ENCODE measurements at places on chromosomes 2 and 18.

DNA sequence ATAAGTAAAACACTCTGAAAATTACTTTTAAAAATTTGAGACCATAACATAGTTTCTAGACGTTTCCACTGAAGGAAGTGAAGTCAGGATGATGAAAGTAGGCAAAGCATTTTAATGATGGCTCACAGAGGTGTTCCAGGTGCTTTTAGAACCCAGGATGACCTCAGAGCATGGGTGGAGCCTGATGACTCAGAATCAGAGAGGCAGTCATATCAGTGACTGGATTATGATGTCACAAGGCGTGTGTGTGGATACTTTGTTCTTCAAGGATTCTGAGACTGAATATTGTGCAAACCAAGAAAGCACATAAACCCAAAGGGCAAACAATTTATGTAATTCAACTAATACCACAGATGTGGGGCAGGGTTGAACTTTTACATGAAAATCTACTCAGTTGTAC lies 208.0 kb upstream of the FBXO11 start:
- no peak for DNase-seq

DNA sequence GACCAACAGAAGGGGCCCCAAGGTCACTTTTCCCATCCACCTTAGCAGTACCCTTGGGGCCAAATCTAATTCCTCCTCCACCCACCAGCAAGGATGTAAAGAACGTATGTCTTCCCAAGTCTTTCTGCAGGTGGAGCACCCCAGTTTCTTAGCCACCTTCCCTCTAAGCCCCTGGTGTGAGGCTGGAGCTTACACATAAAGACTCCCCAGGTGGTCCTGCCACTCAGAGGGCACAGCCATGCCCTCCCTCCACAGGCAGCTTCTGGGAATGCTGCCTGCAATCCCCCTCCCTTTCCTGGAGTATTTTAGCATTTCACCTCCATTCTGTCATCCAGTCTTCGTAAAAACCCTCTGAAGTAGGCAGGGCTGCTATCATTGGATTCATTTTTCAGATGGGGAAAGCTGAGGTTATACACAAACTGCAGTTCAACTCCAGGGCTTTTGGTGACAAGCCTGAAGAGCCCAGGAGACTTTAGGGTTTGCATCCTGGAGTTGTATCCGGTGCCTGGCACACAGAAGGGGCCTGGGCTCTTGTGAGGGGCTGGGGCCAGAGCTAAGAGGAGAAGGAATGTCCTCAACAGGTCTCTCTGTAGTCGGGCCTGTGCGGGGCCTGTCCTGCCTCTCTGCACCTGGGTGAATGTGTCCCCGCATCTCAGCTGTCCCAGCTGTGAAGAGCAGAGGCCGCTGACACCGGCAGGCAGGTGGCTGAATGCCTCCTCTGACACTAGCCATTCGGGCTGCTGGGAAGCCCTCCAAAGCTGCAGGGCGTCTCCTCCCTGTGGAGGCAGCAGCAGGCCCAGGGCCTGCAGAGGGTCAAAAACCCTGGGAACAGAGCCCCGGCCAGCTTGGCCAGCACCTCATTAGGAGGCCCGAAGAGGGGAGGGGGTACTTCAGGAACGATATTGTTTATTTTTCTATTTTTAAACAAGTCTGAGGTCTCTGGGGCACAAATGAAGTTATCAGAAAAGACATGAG lies 27.6 kb downstream of the CIB4 start:
- no peak for DNase-seq

GRCh38 chr18:8741532-8741931 lies 36.2 kb downstream of the MTCL1 start:
- no peak for DNase-seq

- no peak for DNase-seq
These were observed 161.2 kb downstream of the CD226 start for GRCh38 chr18:69786427-69786826.

DNA sequence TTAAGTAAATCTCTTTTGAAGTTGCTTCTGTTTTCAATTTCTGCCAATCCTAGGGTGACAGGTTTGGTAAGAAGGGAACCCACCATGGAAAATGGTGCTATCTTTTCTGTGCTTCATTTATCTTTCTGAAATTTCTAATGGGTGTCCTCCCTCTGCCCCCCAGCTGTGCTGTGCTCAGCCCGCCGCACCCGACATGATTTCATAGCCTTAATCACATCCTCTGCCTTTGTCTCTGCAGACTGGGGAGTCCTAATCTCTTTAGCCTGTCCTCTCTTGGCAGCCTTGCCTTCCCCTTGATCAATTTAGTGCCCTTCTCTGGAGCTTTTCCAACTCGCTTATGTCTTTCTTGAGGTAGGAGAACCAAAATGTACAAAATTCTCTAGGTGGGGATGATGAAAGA lies 49.3 kb downstream of the DNMT3A start:
- DNase-seq: no peak

DNA sequence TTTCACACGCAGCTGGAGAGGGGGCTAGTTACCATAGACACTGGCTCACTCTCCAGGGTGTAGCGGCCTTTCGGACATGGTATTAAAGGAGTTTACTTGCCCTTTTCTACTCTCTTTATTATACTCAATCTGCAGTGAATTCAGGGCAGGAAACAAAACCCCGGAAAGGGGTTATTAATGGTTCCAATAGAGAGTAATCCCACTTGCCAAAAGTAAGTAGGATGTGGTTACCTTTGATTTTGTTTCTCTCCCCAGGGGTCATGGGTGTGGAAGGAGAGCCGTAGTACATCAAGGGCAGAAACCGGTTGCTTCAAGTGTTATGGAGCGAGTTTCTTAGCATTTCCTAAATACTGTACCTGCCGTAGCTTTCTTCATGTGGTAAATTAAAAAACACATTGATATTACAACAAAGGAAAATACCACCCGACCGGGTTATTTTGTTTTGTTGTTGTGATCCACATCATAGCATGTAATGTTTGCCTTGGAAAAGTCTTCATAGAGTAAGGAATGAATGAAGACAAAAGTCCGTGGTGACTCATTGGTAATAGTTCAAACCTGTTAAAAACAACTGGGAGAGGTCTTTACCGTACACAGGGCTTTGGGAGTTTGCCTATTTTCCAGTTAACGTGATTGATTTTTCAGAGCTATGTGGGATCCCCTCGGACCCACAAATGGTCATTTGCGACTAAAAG lies 71.5 kb downstream of the SLC4A3 start:
- no peak for DNase-seq

DNA sequence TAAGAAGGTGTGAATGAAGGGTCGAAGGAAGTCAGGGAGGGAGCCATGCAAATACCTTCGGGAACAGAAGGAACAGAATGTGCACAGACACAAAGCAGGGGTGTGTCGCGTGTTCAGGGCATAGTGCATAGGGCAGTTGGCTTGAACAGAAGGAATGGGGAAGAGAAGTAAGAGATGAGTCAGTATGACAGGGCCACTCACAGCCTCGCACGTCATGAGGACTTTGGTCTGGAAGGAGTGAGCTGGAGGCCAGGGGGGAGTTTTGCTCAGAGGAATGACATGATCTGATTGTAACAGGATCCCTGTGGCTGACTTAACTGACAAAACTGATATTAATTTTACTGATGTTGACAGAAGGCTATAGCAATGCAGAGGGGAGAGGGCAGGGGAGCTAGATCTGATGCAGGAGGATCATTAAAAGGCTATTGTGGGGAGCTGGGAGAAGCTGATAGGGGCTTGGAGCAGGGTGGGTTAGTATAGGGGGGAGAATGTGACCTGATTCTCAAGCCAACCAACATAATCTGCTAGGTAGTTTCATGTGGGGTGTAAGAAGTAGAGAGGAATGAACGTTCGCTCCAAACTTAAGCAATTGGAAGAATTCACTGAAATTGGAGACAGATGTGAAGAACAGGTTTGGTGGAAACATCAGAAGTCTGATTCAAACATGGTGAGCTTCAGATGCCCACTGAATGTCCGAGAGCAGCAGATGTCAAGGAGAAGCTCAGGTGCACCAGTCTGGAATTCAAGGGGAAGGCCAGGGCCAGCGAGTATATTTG lies 60.4 kb upstream of the COPS8 start:
- no peak for DNase-seq

DNA sequence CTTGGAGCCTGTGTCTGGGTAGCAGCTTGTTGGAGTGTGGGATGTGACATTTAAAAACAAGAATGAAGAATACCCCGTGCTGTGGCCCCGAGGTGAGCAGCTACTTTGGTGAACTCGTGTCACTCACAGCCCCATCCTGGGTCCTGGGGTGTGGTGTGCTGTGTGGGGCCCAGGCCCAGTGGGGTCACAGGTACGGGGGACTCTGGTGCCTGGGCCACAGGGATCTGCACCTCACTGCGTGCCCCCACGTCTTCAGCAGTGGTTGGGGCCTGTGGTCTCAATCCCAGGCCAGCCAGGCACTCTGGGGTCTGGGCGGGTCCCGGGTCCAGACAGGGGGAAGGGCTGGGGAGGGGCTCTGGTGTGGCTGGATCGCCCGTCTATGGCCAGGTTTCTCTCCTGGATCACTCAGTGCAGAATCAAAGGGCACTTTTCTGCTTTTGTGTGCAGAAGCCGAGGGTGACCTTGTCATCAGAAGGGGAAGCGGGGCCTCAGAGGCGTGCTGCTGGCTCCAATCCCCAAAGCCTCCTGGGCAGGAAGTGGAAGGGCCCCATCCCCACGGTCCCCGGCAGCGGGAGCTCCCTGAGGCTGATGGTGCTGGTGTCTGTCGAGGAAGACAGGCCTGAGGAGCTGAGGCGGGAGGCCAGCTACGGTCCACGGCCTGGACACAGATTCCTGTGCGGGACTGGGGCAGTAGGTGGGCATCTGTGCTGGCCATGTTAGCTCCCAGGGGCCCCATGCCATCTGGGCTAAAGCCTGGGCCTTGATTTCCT lies 1.4 kb downstream of the GPR35 start:
- no peak for DNase-seq

GRCh38 chr2:53183581-53183980 lies 584.0 kb upstream of the CHAC2 start:
- no peak for DNase-seq

DNA sequence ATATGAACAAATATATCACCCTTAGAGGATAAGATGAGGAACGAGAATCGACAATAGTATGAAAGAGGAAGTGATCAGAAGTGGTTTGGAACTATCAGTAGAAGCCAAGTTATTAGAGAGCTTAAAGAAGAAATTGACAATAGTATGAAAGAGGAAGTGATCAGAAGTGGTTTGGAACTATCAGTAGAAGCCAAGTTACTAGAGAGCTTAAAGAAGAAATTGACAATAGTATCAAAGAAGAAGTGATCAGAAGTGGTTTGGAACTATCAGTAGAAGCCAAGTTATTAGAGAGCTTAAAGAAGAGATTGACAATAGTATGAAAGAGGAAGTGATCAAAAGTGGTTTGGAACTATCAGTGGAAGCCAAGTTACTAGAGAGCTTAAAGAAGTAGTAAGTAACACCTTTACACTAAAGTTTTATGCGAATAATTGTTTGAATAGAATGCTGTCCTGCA lies 175.5 kb downstream of the ZNF407 start:
- peak; percentile 53 for DNase-seq

DNA sequence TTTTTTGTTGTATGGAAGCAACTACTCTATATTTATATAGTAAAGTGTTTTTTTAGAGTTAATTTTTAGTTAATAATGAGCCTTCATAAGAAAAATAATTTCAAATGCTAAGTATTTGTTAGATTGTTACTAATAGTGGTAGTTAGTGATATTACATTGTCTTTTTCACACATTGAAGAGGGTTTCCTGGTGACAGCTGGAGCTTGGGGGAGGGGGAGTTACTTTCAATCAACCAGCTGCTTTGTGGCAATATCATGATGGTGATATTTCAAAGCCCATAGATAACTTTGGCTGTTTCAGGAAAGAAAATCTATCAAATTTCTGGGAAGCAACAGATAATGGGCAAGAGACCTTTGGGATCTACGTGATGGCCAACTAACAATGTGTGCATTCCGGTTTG lies 4.1 kb downstream of the RHBDD1 start:
- DNase-seq: no peak

DNA sequence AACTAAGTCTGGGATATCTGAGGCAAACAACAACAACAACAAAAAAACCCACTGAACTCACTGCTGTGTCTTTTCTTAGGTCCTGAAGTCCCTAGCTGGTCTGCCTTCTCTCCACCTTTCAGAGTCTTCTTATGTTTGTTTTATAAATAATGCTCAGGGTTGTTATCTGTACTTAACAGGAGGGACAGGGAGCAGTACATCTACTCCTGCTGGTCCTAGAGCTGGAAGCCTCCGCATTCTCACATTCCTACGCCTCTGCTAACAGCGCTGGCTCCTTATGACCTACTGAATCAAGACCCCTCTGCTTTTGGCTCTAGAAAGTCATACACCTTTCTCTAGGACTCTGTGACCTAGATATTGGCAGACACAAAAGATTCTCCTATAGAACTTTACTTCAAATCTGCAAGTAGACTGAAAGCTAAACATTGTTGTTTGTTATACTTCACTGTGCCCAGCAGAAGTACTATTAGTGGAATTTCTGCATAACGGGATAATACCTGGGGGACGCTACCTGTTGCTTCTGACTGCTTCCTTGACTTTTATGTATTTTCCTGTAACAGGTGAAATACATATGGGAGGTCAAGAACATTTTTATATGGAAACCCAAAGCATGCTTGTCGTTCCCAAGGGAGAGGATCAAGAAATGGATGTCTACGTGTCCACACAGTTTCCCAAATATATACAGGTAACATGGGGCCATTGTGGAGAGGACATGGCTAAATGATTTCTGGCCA lies 48.6 kb downstream of the AOX1 start:
- no peak for DNase-seq

DNA sequence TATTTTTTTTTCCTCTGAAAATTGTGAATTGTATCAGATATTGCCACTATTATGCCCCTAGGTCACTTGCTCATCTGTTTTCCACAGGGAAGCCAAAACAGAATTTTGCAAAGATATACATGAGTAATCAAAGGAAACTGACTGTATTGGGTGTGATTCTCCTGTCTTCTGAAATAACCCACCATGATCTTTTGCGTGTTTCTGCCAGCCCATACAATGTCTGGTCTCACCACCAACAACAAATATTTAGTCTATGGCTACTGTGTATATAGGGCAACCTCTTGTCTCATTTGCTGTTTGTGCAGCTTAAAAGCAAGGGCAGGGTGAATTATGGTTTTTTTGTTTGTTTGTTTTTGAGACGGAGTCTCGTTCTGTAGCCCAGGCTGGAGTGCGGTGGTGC lies 26.5 kb downstream of the EPAS1 start:
- no peak for DNase-seq

- DNase-seq: no peak
These were observed 58.7 kb downstream of the ASXL2 start for GRCh38 chr2:25819597-25820039.

GRCh38 chr18:24271381-24272228 lies 126.0 kb downstream of the OSBPL1A start:
- no peak for DNase-seq

DNA sequence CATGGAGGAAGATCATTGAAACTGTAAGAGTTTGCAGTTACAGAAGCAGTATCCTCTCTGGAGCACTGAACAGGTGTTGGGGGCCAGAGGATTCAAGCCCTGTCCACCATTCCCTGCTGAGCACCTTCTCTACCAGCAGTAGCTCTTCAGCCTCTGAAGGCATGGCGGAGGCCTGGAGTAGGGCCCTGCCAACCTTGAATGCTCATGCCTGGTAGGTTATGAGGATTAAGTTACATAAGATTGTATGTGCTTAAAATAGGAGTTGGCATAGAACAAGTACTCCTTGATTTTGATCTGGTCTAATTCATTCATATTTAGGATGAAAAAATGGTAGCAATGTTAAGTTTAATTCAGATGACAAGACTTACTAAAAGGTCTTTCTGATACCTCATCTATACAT lies 40.2 kb downstream of the FMNL2 start:
- DNase-seq: no peak

- DNase-seq: no peak
These were observed 98.9 kb upstream of the TRIB2 start for GRCh38 chr2:12617853-12618252.

GRCh38 chr2:222301796-222302118 lies 3.0 kb upstream of the PAX3 start:
- no peak for DNase-seq
